MM.1S (cell line): ENCODE measurements at places on chromosomes 7 and 10.

DNA sequence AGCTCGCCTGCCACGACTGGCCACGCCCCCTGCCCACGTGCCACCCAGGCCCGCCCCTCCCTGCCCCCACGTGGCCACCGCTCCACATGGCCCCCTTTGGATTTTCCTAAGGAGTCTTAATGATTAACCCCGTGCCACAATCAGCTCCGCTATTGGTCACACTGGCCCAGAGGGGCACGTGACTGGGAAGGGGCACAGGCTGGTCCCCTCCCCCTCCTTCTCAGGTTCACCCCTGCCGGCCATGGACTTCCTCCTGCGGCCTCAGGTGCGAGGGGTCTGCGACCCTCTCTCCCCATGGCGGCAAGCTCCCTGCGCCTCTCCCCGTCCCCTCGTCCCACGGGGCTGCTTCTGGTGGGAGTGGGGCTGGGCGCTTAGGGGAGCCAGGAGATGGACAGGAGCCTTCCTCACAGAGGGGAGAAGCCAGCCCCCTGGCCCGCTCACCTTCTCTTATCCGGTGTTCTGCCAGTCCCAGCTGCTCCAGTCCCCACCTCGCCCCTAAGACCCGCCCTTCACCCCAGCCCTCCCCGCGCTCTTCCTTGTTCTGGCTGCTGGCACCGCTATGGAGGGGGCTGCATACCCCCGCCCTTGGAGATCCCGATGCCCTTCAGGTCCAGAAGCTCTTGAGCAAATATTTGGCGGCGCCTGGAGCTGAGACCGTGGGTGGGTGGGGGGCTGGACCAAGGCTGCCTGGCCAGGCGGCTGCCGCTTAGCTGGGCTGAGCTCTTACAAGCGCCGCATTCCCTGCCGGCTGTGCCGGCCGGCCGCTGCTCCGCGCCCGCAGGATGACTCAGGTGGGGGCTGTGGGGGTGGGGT lies 3.2 kb downstream of the SLC4A2 start:
- no peak for DNase-seq

- peak; percentile 67 for DNase-seq
Measured at GRCh38 chr7:95476904-95477594, 8.7 kb upstream of the ASB4 start.

GRCh38 chr10:110859973-110860376 lies 11.8 kb upstream of the PDCD4 start:
- DNase-seq, result peak; percentile 35

GRCh38 chr7:106731187-106731586 lies 70.2 kb upstream of the CCDC71L start:
- DNase-seq, result peak; percentile 74

DNA sequence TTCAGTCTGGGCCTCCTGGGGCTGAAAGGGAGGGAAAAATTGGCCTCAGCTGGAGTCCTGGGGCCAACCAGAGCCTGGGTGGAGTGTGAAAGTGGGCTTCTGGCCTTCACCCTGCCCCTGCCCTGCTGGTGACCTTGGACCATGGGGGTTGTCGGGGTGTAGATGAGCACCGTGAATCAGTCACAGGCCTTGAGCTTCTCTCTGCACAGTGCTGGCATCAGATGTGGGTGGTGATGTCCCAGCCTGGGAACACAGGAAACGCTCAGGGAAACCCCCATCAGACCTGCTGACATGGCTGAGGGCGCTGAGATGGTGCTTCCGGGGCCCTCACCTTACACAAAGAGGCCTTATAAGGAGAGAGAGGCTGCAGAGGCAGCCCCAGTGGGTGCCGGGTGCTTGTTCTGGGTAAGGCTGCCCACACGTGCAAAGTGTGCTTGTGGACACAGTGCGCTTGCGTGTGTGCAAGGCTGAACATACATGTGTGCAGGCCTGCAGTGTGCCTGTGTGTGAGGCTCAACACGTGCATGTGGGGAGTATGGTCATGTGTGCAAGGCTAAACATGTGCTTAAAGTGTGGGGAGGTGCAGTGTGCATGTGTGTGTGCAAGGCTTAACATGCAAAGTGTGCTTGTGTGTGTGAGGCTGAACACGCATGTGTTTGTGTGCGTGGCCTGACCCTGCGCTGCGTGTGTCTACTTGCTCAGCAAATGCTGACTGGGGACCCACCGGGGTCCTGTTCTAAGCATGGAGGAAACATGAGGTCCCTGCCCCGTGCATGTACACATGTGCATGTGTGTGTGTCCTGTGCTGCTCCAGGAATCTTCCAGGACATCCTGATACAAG lies 6.5 kb downstream of the ARPC1B start:
- DNase-seq, result peak; percentile 63

GRCh38 chr10:81096558-81096957 lies 558.9 kb downstream of the SH2D4B start:
- no peak for DNase-seq

DNA sequence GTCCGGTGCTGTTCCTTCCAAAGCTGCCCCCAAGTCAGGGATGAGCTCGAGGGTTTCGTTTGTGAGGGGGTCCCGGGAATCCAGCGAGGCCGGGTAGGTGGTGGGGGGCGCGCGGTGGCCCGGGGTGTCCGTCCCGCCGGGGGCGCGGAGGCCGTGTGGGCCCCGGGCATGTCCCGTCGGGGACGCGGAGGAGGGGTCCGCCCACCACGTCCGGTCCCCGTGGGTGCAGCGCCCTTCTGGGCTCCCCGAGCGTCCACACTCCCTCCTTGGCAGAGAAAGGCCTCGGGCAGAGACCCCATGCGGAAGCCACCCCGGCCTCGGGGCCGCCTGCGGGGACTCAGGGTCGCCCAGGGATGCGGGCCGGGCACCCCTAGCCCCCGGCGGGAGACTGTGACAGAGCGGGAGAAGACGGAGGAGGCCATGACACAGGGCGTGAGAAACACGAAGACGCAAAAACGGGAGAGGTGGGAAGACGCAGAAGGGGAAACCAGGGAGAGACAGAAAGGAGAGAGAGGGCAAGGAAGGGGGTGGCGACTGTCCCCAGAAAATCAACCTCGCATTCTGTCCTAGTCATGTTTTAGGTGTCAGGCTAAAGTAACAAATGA lies 640 bp upstream of the ZNF425 start:
- peak; percentile 72 for DNase-seq

- DNase-seq, result no peak
Measured at GRCh38 chr7:96794063-96794462, 84.4 kb upstream of the SEM1 start.

GRCh38 chr10:61284222-61284890 lies 168.8 kb downstream of the TMEM26 start:
- DNase-seq, result peak; percentile 58

- DNase-seq, result peak; percentile 35
Measured at GRCh38 chr7:40133561-40134427, 628 bp downstream of the MPLKIP start.

- DNase-seq, result no peak
Measured at GRCh38 chr10:43299579-43299978, 32.7 kb upstream of the RASGEF1A start.

- DNase-seq, result no peak
Measured at GRCh38 chr10:96645191-96645721, 58.4 kb upstream of the TM9SF3 start.

DNA sequence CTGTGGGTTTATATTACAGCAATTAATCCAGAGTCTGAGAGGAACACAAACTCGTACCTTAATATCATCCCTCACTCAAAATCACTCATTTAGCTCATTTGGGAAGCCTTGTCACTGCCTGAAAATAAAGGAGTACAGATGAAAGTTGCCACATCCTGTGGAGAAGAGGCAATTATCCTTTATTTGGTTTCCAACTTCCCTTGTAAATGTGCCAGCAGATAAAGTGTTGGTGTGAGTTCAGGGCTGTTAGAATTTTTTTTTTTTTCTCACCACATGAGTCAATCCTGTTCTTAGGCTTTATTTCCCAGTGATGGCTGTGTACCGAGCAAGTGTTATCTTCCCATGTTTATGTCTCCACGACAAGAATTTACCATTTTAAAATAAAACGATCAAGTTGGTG lies 99.0 kb upstream of the SMIM30 start:
- no peak for DNase-seq

DNA sequence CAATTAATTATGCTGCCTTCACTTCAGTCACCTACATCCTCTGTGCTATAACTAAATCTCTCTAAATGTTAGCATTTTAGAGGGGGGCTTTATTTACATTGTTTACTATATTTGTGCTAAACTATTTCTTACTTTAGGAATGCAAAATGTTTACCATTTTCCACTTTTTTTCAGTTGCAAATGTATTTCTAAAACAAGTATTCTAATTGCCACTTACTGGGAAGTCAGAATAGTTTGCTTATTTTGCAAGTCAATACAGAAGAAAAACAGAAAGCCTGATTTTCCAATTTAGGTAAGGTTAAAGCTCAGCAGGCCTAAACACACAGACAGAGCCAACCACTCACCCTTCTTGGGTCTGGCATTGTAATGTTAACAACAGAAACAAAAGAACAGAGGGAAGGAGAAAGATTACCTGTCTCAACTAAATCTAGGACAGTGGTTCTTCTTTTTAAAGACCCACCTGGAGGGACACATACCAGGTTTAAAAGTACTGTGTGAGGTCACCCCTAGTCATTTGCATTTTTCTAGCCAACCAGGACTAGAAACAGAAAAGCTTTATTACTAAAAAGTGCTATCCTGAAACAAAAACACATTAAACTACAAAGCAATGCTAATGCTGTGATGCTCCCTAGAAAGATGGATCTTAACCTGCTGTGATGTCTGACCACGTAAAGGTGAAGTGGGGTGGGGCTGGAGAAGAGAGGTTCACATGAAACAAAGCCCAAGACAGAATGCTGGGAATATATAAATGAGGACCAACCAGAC lies 178.2 kb downstream of the SLC25A13 start:
- DNase-seq, result no peak

DNA sequence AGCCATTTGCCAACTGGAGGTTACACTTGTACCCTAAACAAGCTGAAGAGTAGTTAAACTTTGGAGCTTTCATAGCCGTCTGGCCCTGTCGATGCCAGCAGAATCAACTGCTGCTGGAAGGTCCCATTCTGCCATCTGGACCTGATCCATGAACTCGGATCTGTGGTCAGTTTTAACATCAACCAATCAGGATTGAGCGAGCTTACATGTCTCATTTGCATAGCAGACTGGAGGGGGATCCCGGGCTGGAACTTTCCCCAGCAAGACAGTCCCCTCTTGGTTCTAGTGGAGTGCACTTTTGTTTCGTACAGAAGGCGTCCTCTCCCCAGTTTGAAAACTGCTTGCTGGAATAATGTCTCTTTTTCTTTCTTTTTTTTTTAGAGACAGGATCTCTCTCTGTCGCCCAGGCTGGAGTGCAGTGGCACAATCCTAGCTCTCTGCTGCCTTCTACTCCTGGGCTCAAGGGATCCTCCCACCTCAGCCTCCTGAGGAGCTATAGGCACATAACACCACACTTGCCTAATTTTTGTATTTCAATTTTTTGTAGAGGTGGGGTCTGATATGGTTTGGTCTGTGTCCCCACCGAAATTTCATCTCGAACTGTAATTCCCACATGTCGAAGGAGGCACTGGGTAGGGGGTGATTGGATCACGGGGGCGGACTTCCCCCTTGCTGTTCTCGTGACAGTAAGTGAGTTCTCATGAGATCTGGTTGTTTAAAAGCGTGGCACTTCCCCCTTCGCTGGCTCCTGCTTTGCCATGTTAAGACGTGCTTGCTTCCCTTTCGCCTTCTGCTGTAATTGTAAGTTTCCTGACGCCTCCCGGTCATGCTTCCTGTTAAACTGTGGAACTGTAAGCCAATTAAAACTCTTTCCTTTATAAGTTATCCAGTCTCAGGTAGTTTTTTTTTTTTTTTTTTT lies 42.8 kb upstream of the SEPHS1 start:
- DNase-seq, result no peak

DNA sequence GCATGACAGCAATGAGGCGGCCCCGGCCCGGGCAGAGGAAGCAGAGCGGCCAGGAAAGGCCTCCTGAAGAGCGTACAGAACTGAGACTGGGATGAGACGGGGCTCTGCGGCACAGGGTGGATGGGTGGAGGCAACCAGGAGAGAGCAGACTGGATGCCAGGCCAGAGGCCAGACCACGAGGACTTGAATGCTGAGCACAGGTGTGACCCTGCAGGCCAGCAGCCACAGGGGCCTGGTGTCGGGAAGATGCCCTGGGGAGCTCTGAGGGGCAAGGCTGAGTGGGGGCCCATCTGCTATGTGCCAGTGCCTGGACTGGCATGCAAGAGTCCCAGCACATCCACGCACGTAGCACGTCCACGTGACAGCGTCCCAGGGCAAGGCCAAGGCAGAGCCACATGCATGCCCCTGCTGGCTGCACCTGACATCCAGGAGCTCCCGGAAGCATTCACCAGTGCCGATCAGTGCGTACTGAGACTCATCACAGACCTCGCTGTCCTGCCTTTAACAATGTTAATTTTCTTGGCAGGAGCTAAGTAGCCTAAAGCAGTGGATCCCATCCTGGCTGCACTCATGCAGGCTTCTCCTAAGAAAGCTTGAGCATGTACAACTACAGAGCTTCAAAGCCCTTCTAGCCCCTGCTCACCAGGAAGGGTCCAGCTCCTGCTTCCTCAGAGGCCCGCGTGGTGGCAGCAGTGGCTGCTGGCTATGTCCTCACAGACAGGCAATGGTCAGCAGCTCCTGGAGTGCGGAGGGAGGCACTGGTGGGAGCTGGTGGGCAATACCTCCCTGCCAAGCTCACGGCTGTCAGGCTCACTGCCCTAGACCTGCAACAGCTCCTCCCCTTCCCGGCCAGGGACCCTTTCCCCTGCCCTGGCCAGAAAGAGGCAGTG lies 18.0 kb downstream of the GRID1 start:
- DNase-seq, result no peak

GRCh38 chr10:3116508-3117100 lies 49.3 kb downstream of the PFKP start:
- no peak for DNase-seq

GRCh38 chr10:397321-398068 lies 262.2 kb downstream of the ZMYND11 start:
- DNase-seq, result no peak

- DNase-seq, result no peak
Measured at GRCh38 chr7:135236727-135237126, 3.1 kb downstream of the STRA8 start.

DNA sequence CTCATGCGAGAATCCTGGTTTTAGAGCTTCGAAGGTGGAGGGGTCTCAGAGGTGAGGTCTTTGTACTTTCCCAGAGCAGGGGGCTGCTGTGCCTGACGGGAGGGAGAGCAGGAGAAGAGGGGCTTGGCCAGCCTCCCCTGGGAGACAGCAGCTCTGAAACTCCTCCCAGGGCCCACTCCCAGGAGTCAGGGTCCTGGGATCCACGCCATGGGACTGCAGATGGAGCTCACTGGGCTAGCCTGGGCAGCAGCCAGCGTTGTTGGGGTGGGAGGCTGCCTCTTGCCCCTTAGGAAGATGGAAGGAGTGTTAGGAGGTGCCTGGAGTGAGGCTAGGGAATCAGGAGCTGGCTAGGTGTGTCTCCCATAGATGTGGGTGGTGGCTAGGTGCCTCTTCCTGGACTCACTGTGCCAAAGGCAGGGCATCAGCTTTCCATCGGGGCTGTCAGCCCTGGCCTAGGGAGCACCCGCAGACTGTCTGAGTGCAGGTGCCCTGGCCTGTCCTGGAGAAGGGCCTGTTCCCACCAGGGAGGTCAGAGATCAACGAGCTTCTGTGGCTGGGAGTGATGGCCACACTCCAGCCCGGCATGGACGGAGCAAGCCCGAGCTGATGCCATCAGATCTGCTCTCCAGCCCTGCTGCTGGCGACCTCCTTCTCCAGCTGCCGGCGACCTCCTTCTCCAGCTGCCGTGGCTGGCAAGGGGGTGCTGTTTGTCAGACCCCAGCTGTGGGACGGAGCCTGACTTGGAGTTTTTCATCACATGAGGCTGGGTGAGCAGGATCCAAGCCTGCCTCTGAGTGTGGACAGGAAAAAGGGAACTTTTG lies 111.3 kb downstream of the PTPN20 start:
- no peak for DNase-seq
